Suprapubic skin (tissue), 4 donors: ENCODE measurements at places on chromosomes 5 and 9. TPM values are rescaled to one million over a fixed set of nuclear protein-coding genes. Genes with fewer than 3 reads are reported as not detected.

DNA sequence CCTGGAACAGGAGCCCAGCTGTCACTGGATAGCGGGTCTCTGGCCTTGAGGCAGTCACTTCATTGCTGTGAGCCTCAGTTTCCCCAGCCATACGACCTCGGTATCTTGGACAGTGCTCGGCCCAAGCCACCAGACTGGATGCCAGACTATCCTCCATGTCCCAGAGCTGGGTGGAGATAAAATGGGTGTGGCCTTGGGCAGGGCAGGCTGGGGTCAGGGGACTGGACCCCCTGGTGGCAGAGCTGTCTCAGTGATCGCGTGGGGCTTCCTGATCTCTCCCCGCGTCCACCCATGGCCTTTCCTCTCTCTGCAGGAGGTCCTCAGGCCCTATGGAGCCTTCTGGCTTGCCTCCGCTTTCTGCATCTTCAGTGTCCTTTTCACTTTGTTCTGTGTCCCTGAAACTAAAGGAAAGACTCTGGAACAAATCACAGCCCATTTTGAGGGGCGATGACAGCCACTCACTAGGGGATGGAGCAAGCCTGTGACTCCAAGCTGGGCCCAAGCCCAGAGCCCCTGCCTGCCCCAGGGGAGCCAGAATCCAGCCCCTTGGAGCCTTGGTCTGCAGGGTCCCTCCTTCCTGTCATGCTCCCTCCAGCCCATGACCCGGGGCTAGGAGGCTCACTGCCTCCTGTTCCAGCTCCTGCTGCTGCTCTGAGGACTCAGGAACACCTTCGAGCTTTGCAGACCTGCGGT, 10.0 kb downstream of the SLC2A8 start:
- DNase-seq: no peak

DNA sequence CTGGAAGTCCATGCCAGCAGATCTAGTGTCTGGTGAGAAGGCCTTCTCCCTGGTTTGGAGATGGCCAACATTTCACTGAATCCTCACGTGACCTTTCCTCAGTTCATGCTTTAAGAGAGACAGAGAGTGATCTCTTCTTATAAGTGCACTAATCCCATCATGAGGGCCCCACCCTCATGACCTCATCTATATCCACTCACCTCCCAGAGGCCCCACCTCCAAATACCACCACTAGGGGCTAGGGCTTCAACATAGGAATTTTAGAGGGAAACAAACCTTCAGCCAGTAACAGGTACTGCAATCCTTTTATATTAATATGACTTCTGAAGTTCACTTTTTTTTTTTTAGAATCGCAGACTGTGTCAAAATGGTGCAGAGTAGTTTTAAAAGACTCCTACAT, 496.9 kb upstream of the ADAMTS16 start:
- DNase-seq: no peak

- DNase-seq: no peak
Measured at GRCh38 chr9:101332362-101332761, 52.4 kb downstream of the BAAT start.

The NDUFS6 gene
- 38.9 TPM for total RNA-seq

- DNase-seq: no peak
Measured at GRCh38 chr5:148834689-148835088, 8.3 kb downstream of the ADRB2 start.

The NPDC1 gene
- 60.3 TPM for total RNA-seq

The CENPP gene
- 21.7 TPM for total RNA-seq

The SPATA31E1 gene
- not detected for total RNA-seq

GRCh38 chr9:120580051-120580896, at the start of gene CDK5RAP2:
Gene CDK5RAP2 (minus strand): TSS chr9:120580167. CDS start chr9:120579978, 189 bp downstream.
- DNase-seq: peak; percentile 98

The PCDHB16 gene
- 2.9 TPM for total RNA-seq

- DNase-seq: no peak
Measured at GRCh38 chr5:97839341-97840086, 656.5 kb upstream of the RIOK2 start.

DNA sequence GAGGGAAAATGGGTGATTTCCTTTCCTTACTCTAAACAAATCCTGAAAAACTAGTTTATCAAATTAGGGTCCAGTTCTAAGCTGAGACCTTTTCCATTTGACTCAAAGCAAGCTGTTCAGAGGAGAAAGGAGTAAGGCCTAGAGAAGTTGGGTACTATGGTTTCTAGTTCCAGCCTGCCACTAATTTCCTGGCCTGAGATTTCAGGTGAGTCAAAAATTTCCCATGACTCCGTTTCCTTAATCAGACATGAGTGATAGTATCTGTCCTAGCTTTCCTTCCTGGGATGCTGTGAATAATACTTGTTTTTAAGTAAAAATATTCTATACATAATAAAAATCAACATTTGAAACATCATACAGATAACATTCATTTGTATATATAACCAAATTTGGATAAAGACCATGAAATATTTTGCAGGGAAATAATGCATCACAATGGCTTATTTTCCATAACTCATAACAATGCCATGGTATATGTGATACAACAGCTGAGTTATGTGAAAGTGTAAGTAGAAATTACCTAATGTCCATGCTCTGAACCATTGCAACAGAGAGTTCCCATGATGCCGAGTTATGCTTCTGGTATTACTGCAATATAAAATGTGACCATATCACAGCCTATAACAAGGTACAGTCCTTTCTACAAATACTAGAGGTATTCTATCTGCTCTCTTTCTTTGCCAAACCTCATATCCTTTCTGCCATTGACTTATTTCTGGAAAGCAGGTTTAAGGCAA, 142.7 kb downstream of the MLLT3 start:
- DNase-seq: no peak

DNA sequence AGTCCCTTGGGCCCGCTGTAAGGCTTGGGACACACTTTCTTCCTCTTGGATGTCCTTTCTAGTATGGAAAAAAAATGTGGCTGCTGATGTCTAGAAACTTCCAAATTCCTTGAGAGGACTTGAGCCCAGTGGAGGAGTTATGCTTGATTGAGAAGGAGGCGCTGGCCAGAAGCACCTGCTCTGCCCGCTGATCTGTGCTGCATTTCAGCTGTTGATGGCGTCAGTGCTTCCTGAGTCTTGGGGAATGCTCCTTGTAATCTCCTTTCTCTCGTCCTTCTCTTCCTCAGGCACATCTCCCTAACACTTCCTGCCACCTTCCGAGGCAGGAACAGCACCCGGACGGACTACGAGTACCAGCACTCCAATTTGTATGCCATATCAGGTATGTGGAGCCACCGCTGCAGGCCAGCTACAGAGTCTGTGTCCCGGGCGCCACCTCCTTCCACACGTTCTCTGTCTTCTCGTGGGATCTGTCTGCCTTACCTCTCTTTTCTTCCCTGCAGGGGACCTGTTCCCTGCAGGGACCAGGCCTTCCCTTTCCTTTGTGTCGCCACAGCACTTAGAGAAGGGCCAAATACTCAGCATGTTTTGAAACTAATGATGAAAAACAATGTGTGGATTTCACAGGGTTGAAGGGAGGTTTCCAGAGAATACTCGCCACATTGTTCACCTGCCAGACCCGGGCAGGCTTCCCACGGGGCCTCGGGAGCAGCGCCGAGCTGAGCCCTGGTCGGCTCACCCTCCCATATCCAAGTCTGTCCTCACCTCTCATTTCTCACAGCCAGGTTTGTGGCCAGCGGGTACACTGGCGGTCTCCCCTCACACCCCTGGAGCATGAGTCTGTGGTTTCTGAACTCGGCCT, 95.2 kb downstream of the MVB12B start:
- no peak for DNase-seq

GRCh38 chr9:84276741-84277140, 63.8 kb downstream of the SLC28A3 start:
- no peak for DNase-seq

The CDKN2B-AS1 gene
- not detected for total RNA-seq

The DCAF10 gene
- total RNA-seq: 21.7 TPM

DNA sequence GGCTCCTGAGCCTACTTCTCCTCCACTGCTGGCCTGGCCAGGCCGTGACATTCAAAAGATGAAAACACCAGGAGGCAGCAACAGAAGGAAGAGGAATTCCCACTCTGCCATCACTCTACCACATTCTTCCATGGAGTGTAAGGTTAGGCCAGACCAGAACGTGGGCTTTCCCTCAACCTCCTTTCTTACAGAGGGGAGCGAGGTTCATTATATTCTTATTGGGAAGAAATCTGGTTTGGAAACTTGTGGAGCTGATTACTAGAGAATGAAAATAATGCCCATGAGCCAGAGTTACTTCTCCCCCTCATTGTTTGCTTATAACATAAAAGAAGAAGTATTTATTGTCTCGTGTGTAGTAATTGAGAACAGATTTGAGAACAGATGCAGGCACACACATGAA, 136.3 kb upstream of the BASP1 start:
- no peak for DNase-seq

DNA sequence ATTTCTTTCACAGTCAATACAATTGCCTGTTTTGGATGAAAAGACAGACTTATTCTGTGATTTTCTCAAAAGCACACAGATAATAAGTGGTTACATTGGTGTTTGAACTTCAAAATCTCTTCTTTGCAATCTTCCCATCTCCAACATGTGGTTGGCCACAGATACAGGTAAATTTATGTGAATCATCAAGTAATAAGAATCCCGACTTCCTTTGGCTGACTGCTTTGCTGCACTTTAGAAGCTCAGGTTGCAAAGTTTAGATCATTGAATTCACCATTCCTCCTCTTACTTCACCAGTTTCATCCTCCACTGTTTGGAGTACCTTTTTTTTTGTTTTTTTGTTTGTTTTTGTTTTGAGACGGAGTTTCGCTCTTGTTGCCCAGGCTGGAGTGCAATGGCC, 56.5 kb upstream of the ADRB2 start:
- no peak for DNase-seq

The CAPSL gene
- not detected for total RNA-seq

The TSLP gene
- 0.38 TPM for total RNA-seq

DNA sequence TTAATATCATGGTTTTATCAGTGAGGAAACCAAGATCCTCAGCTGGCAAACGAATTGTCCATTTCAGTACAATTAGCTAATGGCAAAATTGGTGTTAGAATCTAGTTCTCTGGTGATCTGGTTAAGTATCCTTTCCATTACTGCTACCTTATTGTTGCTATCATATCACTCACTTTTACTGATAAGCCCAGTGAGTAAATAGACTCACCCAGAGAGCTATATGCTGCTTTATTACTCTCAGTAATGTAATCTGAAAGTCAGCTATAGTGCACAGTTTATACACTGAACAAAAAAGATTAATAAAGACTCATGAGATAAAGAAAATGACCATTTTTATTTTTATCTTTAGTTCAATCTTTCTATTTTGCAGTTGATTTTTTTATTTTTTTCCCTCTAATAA, 95.0 kb downstream of the DMAC1 start:
- no peak for DNase-seq

The PPP3R2 gene
- total RNA-seq: not detected

The ASPN gene
- 7.0 TPM for total RNA-seq

- DNase-seq: no peak
Measured at GRCh38 chr5:137649228-137649935, 86.5 kb downstream of the KLHL3 start.

GRCh38 chr5:45507178-45507577, 189.0 kb downstream of the HCN1 start:
- DNase-seq: no peak

The ANKRD34B gene
- total RNA-seq: not detected

GRCh38 chr9:75855509-75855908, 35.0 kb upstream of the PCSK5 start:
- no peak for DNase-seq

DNA sequence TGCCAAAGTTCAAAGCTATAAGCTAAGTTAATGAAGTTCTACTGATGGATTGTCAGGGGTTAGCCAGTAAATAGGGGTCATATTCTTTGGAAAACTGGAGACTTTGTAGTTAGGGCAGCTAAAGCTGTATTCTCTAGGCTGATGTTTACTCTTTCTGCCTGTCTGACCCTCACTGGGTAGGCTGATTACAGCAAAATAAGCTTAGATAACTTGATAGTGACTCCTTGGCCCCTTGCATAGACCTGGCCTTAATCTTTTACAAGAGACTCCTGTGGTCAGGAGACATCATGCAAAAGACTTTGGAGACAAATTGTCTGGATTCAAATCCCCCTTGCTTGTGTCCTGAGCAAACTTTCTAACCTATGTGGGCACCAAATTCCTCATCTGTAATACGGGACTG, 314.4 kb upstream of the MSX2 start:
- no peak for DNase-seq

DNA sequence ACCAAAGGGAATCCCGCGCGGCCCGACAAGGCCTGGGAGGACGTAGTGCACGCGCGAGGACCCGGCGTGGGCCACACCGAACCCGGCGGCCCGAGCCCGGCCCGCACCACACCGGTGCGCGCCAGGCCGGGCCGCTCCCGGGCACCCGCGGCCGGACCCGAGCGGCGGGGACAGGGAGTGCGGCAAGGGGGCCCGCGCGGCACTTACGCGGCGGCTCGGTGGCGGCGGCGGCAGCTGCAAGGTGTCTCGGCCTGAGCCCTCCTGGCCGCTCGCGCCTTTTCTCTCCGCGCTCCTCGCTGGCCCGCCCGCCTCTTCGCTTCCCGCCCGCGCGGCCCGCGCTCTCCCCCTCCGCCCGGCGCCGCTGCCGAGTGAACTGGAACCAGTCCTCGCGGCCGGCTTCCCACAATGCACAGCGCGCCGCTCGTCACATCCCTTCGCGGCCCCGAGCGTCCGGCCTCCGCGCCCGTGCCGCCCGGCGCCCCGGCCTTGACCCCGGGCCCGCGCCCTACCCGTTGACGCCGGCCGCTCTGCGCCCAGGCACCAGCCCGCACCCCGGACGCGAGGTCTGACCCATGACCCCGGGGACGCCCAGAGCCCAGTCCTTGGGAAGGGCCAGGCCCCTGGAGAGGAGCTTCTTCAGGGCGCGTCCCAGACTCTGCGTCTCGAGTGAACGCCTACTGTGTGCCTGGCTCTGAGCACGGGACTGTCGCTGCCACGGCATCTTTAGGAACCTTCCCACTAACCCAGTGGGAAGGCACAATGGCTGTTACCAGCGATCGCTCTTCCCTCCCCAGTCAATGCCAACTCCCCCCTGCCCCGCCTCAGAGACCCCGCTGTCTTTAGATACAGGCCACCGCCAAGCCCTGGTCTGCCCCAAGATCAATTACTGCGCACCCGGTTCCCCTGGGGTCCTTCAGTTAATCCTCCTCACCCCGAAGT, at the start of gene MACROH2A1:
MACROH2A1 (minus strand) TSS at position 377 of the 939 bp plus-strand sequence. CDS start 10,138 bp downstream, outside the sequence.
- peak; percentile 95 for DNase-seq

GRCh38 chr9:86788456-86788855, 158.8 kb downstream of the GAS1 start:
- no peak for DNase-seq

DNA sequence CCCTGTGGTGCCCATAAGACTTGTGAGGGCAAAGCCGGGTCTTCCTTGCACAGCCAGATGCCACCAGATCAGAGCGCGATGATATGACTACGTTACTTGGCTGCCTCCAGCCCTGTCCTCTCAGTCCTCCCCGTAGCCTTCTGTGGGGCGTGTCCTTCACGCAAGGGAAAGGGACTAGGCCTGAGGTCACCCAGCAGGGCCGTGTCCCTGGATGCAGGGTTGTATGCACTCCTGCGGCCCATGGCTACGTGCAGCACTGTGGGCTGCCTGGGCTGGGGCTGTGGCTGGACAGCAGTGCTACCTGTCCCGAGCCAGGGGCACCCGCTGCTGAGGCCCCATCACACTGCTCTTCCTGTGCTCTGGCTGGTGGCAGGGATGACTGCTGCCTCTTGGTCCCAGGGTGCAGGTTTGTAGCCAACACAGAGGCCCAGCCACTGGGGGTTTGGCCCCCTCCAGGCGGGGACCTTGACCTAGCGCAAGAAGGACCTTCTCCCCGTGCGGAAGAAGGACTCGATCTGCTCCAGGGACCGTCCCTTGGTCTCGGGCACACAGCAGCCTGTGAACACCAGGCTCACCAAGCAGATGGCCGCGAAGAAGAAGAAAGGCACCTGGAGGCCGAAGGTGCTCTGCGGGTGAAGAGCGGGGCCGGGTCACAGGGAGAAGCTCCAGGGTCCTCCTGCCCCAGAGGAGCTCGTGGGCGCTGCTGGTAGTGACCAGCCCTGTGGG, 7.2 kb downstream of the SLC2A6 start:
- no peak for DNase-seq

GRCh38 chr5:132227485-132228240, at the start of gene P4HA2:
Gene P4HA2 (minus strand): TSS chr5:132227853. CDS start chr5:132218626, 9,227 bp downstream.
- DNase-seq: peak; percentile 89
